ENCODE measurements at places on chromosomes 2 and 18.

DNA sequence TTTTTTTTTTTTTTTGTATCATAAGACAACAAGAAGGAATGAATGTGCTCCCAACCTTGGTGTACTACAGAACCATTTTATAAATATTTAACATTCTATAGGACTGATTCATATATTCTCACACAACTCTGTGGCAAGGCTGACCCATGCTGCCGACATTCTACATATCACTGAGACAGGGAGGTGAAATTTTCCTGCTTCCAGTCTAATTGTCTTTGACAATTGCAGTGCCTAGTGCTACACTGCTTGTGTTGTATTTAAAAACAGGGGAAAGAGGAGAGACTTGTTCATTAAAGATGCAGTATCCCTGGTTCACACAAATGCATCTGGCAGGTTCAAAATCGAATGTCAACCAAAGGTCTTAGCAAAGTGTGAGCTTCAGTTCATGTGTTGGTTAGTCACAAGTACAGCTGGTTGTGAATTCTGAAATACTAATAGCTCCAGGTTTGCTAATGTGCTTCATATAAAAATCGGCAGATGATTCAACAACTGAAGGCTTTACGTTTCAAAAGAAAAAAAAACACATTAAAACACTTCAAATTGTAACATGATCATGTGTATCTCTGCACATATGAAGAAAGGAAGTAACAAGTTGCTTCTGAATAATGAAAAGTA, 130.8 kb downstream of the FIGN start:
- no peak for DNase-seq

GRCh38 chr18:77087393-77088141, 45.0 kb downstream of the MBP start:
- no peak for DNase-seq

GRCh38 chr2:129201696-129202095, 777.8 kb upstream of the RAB6C start:
- no peak for DNase-seq

DNA sequence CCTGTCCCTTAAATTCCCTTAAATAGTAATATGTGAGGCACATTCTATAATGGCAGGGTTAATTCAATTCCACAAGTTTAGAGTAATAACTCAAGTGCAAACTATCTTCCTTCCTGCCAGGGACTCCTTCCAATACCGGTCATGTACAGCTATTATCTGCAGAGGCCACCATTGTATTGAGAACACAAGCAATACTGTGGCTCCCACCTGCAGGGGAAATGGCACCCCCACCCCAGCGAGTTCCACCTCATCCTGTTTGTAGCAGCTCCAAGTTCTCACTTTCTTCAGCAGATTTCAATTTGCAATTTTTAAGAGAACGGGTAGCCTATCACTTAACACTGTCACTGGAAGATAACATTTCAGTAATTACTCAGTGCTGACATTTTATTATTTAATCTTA, 172.1 kb upstream of the PID1 start:
- no peak for DNase-seq

DNA sequence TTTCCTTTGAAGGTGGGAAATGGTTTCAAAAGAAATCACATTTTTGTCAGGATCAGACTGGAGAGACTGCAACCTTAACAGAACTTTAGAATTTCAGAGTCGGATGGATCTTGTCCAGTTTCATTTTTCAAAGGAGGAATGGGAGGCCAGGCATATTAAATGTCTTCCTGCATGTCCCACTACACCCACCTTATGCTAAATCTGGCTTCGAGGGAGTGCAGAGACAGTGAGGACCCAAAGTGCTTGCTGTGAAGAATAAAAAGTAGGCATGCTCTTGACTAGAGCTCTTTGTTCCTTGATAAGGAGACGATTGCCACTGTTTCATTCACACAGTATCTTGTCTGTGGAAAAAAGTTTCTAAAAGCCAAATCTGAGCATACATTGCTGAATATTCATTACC, 197.6 kb downstream of the SLC4A3 start:
- DNase-seq: no peak

DNA sequence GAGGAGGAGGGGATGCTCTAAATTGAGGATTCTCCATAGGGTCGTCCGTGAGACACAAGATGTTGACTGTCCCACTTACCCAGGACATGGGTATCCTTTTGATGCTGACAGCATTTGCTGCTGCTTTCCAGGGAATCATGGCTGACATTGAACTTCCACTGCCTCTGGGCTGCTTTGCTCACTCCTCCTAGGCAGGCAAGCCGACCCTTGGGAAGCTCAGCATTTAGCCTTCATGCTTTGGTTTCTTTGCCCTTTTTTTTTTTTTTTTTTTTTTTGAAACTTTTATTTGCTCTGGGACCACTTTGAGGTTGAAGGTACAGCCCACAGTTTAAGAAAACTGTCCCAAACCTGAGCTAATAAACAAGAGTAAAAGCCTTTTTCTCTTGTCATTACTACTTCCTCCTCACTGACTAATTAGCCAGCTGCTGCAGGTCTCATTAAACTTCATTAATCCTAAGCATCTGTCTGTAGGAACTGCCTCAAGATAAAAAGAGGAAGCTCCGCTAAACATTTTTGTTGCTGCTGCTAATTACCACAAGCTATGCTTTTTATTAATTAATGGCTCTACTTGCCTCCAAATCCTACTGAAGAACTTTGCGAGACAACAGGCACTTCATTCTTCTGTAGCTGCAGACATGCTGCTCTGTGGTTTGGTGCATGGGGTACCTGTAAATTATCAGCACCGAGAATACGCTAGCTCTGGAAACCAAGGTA, 125.4 kb downstream of the SPTBN1 start:
- DNase-seq: peak; percentile 55

DNA sequence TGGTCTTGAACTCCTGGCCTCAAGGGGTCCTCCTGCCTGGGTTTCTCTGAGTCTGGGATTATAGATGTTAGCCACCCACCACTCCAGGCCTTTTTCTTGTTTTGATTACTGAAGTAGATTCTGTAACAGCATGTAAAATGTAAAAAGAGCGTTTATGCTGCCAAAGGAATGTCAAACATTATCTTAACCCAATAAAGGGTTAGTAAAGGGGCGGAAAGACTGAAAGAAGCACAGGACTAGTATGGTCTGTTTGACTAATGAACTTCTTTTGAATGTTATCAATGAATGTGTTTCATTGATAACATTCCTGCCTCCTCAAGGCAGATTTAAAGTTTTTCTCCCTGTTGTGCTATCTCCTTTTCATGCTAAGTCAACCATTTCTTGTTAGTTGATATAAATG, 29.4 kb downstream of the GPD2 start:
- DNase-seq: no peak

GRCh38 chr18:12308386-12309100, 502 bp downstream of the TUBB6 start:
- DNase-seq: peak; percentile 37
